ENCODE measurements at places on chromosomes 6 and 20.

DNA sequence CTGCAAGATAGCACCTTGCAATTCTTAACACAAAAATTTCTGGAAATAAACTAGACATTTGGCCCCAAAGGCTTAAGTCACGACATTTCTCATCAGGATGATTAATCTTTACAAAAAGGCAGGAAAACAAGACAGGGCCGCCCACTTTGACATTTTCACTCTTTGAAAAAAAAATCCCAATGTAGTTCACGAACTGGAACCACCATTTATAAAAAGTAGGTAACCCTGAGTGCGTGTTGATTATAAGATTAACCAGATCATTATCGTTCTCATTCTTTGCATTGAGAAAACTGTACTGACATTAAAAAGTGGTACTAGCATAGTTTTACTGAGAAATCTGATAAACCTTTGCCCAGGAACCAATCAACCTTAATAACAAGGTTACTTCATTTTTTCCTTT lies 108.8 kb downstream of the HUS1B start:
- no peak for DNase-seq

GRCh38 chr20:63281742-63282665 lies 9.4 kb downstream of the ARFGAP1 start:
- DNase-seq = no peak

- DNase-seq = no peak
These were observed 19.1 kb upstream of the FOXC1 start for GRCh38 chr6:1590580-1590979.

DNA sequence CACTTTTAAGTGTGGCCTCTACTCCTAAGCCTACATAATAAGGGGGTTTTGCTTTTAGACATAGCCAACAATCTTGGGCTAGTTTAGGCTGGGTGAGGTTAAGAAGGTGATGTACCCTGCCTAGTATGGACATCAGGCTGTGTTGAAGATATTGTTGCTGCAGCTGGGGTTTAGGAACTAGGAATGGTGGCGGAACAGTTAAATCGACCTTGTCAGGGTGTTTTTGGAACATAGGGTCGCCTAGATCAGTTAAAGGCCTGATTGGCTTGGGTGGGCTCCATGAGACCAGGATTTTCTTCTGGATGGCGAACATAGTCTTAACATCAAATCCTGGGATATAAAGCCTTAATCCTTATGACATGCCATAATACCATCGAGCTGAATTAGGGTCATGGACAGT lies 156.1 kb downstream of the TRIM27 start:
- no peak for DNase-seq

GRCh38 chr6:158819213-158819976 lies at the start of gene EZR:
Gene EZR (minus strand): TSS chr6:158819368. CDS start chr6:158818093, 1,275 bp downstream.
- DNase-seq = no peak

DNA sequence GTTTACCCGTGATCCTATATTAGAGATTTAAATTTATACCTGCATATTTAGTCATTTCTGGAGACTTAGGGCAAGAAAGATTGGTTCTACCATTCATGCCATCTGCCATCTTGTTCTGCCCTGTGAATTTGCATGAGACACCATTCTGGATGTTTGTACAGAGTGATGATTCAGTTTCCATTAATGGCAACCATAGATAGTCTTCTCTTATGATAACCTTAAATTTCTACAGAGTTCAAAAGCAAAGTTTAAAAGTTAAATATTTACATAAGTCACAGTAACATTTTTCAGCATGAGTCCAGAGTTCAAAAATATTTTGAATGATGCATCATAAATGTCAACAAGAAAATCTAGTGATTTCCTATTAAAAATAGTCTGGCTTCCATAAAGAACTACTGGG lies 23.2 kb downstream of the PLCB1 start:
- DNase-seq = no peak

DNA sequence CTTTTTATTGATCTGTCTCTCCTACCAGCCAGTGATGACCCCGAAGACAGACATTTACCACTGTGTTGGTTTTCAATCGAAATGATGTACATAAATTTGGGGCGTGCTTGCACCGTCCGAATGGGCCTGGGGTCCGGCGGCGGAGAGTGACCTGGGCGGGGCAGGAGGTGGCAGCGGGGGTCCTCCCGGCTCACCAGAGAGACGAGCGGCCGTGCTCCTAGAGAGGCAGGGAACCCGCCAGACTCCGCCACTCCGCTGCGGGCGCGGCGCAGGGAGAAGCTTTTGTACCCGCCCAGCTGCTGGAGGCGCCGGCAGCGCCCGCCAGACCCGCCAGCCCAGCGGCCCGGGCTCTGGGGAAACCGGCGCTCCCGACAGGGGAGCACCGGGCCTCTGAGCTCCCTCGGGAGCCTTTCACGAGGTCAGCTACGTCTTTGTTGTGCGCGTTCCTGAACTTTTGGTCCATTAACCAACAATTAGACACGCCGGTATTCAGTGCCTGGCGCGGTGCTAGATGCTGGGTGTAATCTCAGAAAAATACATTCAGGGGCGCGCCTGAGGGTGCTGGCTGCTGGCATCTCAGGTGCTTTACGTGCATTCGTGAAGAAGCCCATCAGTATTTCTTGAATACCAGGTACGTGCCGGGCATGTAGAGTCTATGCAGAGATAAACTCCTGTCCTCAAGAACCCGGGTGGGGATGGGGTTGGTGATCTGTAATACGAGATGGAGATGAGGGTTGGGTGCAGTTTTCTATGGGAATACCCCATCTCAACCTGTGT lies at the start of gene PGBD1:
PGBD1 (plus strand) TSS at position 285 of the 777 bp plus-strand sequence. CDS start 2,242 bp downstream, outside the sequence.
- no peak for DNase-seq

- DNase-seq = no peak
These were observed 36.9 kb upstream of the STMND1 start for GRCh38 chr6:17064975-17065374.

GRCh38 chr6:52284131-52284459 lies 447 bp downstream of the MCM3 start:
- DNase-seq = no peak

GRCh38 chr6:129105035-129105434 lies 222.1 kb downstream of the LAMA2 start:
- DNase-seq = no peak

GRCh38 chr6:35236223-35236622 lies 22.5 kb downstream of the SCUBE3 start:
- DNase-seq = no peak

GRCh38 chr6:5150551-5151075 lies 65.5 kb downstream of the PPP1R3G start:
- no peak for DNase-seq

DNA sequence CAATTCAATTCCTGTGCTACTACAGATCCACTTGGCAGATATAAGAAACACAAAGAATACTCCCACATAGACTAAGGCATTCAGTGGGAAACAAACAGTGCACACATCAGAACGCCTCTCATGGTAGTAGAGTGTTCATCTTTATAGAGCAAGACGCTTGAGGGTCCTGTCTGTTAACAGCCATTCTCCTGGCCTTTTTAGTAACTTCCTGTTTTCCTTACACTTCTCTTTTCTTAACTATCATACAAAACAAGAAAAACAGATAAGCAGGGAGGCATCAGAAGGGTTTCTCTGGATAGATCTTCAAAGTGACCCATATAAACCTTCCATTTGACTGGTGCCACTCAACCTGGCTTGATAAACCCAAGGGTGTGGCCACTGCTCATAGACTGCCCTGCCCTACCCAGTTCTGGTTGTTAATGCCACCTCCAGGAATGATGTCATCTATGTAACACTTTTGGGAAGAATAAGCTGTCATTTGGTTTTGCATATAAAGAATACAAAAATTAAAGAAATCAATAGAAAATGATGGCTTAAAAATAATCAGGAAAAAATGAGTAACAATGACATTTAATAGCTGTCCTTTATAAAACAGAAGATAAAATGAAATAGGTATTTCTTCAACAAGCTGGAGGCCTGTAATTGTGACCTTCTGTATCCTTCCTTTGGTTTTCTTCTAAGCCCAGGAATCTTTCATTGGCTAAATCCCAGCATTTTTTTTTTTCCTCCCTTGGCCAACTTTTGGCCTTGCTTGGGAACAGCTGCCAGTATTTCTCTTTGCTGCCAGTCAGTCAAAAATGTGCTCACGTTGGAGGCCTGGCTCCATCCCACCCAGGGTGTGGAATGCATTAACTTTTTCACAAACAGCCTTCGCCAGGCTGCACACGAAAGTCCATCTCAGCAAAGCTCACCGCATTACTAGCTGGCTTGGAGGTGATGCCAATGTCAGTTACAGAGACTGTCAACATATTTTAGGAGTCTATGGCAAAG lies 103.5 kb downstream of the GJA10 start:
- DNase-seq = no peak

- no peak for DNase-seq
These were observed 59.6 kb upstream of the ESR1 start for GRCh38 chr6:151747896-151748295.

GRCh38 chr20:33751775-33752174 lies 20.0 kb downstream of the ZNF341 start:
- DNase-seq = no peak

GRCh38 chr6:34525431-34526175 lies 30.5 kb downstream of the SPDEF start:
- DNase-seq = no peak

GRCh38 chr6:151310852-151311767 lies 71.3 kb downstream of the AKAP12 start:
- no peak for DNase-seq

DNA sequence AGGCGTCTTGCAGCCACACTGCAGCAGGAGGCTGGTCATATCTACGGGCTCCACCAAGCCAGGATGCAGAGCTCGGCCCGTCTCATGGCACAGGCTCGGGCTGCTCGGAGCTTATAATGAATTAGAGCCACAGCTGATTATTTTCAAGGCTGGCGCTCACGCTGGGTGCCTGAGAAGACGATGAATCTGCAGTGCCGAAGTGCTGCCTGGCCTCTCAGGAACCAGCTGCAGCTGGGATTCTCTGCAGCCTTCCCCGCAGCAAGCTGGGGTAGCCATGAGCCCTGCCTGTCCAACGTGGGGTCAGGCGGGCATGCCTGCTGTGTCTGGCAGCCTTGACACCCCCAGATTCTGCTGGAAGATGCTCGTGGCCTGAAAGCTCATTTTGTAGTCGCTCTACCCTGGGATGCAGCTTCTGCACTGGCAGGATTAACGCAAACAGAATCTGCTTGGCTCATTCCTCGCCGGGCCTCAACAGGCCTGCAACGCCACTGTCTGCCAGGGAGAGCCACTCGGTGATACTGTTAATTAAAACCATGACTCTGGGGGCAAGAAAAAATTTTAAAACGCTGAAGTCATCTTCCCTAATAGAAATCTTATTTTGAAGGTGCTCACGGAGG lies 104.3 kb downstream of the CDH26 start:
- no peak for DNase-seq
